ENCODE measurements at places on chromosomes 4 and X.
A peak's percentile ranks its signal among the peaks of the same experiment; 100 is the strongest.

DNA sequence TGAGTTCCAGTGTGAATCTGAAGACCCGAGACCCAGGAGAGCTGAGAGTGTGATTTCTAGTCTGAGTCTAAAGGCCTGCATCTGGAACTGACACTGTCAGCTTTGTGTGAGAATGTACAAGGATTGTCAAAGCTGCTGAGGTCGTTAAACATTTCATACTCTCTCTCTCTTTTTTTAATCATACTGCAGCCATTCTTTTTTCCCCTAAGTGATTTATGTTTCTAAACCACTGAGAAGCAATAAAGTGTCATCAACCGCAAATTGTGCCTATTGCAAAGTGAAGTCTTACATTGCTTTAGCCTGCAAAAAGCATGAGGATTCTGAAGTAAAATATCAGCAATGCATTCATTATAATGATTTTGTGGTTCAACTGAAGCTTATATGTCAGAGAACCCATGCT, 106.0 kb downstream of the ASMT start:
- no peak for DNase-seq

GRCh38 chr4:122930862-122931261, 8.5 kb upstream of the NUDT6 start:
- DNase-seq: no peak

- DNase-seq: no peak
Observed at GRCh38 chr4:130563185-130563888, 1467.4 kb downstream of the C4orf33 start.

DNA sequence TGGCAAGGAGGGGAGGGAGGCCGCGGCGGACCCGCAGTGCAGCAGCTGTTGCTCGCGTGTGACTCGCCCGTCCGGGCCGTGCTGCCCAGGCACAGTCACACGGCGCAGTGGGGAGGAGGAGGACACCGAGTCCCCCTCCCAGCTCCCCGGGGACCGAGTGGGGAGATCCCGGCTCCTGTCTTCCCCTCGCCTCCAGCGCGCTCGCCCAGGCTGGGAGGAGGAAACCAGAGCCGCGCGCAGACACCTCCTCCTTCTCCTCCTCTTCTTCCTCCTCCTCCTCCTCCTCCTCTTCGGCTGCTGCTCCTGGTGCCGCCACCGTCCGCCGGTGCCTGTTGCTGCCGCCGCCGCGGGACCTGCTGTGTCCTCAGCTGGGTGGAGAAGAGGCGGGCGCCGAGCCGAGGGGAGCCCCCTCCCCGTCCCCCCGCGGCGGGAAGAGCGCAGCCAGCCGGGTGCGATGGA, at the start of gene TBC1D1:
TSS of gene TBC1D1 (plus strand) at position 284 of the 459 bp plus-strand sequence. CDS start 11,012 bp downstream, outside the sequence.
- peak; percentile 14 for DNase-seq

DNA sequence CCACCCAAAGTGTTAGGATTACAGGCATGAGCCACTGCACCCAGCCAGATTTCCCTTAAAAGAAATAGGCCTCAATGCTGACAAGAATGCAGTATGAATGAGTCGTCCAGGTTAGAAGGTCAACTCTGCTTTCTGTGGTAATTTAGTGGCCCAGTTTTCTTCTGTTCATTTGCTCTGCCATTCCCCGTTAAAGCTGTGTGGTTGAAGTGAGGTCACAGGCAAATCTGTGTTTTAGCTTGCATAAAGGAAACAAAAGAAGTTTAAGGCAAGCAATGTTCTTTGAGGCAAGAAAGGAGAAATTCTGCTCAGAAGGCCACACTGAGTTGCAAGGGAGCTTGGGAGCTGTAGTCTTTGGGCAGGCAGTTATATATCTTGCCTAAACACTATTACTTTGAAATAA, 176.8 kb downstream of the LARP7 start:
- DNase-seq: no peak

DNA sequence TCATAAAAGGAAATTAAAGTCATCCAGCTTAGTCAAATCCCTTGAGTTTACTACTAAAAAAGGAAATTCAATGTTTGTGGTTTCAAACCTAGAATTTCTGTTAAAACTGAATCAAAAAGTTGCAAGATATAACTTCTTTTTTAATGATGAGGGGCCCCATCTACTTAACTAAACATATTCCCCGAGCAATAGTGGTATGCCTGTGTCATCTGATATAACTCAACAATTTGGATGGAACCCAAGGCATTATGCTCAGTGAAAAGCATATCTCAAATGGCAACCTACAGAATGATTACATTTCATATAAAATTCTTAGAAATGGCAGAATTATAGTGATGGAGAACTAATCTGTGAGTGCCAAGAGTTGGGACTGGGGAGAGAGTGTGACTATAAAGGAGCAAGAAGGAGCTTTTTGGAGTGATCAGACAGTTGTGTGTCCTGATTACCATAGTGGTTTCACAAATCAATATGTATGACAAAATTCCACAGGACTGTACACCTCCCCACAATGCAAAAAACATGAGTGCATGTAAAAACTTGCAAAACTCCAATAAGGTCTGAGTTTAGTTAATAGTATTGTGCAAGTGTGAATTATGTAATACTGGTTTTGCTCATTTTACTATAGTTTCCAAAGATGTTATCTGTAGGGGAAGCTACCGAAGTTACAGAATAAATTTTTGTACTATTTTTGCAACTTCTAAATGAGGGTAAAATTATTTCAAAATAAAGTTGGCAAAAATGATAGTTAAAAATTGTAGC, 323.2 kb downstream of the ARHGAP24 start:
- DNase-seq: no peak

DNA sequence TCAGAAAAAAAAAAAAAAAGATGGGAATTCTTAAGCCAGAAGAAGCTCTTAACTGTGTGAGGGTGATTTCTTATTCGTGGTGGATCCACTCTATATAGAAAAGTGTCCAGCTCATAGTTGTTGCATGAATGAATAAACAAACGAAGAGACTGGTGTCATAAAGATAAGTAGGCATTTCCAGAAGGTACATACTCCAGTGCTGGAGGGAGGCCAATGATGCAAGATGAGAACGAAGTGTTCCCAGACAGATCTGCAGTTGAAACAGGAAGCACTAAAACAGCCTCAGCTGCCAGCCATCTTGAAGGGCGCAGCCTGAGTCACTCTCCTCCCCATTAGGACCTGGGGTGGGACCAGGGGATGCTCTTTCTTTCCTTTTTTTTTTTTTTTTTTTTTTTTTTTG, 47.4 kb upstream of the HOPX start:
- no peak for DNase-seq

DNA sequence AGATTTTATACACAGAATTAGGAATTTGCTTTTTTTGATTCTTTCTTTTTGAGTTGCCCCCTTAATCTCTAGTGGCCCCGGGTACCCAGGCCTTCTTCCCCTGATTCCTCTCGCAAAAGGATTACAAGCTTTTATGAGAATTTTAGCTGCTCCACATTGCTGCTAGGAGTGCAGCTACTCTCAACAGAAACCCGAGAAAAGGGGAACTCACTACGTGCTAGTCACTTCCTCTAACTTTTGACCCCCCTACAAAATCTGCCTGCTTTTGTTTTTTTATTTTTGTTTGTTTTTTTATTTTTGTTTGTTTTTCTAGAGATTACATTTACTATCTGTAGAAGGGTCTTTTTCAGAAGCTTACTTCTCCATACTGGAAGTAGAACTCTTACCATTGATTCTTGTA, 64.1 kb downstream of the ZNF81 start:
- no peak for DNase-seq

DNA sequence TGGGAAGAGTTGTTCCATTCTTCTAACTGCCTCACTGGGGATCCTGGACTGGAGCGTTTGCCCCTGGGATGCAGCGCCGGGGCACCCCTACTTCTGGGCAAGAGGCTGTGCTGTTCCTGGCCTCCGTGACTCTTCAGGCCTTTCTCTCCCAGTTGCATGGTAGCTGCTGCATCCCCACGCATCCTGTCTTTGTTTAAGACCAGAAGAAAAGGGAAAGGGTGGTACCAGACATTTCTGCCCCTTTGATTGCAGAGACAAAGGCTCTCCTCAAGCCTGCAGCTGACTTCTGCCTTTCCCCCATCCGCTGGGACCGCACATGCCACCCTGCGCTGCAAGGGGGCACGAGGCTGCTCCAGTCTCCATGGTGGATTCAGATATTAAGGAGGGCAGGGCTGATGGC, 70.4 kb downstream of the SHROOM2 start:
- no peak for DNase-seq

DNA sequence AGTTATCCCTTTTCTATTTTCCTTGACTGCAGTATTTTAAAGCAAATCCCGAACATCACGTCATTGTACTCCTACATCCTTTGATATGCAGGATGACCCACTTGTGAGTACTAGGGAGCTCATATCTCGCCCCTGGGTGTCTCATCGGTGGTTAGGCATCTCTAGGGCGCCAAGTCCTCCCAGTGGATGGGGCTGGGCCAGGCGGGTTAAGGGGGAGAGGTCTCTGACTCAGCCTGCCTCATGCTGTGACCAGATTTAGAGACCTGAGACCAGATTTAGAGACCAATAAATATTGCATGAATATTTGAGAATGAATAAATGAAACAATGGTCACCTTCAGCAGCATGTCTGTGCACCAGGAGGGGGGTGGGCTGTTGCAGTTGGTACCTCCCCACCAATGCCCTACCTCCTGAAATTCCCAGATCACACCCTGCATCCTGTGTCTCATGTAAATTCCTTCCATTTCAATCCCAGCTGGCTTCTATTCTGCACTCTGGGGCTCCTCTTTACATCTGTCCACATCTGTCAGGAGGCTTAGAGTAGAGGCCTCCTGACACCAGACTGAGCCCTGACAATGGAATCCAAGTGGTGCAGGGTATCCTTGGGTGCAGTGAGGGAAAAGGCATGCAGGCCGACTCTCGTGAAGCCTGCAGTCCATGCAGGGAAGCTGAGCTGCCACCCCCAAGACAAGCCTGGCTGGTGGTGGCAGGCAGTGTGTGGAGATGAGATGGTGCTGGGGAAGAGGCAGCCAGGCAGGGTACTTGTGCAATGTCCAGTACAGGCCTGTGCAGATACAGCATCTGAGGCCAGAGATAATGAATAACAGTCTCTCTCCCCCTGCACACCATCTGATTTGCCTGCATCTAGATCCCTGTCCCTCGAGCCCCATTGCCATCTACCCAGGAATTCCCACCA, 5.2 kb downstream of the APLN start:
- no peak for DNase-seq

DNA sequence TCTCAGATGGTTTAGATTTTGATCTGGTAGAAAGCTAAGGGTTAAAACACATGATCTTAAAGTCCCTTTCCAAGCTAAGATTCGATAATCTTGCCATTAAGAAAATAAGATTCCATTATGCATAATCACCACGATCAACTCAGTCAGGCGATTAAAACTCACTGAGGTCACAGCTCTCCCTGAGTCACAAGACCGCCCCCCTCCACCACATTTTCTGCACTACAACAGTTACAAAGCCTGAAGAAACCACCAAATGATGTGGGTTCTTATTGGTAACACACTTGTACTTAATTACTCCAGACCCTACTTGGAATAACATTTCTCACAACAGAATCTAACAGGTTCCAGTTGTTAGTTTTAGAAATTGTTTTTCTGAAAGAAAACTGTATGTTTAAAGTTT, 62.8 kb downstream of the SH3KBP1 start:
- no peak for DNase-seq

GRCh38 chr4:26815706-26816105, 44.9 kb upstream of the STIM2 start:
- DNase-seq: no peak

- no peak for DNase-seq
Observed at GRCh38 chrX:10769195-10769594, 148.8 kb upstream of the MID1 start.

DNA sequence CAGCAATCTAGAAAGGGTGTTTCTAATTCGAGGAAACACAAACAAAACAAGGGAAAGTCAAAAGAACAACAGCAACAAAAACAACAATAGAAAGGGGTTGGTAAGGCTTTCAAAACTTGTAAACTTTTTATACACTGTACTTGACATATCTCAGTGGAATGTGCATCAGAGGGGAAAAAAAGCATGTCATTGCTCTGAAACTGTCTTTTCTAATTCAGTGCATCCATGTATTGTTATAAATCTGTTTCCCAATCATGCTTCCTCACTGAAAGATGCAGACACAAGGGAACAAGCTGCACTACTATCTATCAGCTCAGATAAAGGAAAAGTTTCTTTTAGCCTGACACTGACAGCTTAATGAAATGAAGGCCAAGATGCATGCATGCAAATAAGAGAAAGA, 44.2 kb upstream of the PCDH18 start:
- DNase-seq: no peak

DNA sequence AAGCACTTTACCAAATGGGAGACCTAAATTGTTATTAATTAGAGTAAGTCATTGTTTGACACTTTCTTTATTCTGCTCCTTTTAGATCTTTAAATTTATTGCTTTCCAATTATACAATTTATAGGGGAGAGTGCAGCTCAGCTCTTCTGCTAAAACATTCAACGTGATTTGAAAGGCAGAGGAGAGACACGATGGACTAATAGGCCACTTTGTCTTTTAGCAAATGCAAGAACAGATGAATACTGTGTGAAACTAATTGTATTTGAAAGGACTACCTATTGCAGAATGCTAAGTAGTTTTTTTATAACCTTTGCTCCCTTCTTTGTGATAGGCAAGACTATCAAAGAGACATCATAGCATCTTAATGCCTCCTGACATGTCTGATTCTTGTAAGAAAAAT, 320.4 kb upstream of the KLF3 start:
- no peak for DNase-seq

- DNase-seq: no peak
Observed at GRCh38 chr4:5749568-5749967, 38.6 kb downstream of the EVC start.

GRCh38 chr4:55121246-55121645, 4.1 kb downstream of the KDR start:
- no peak for DNase-seq

DNA sequence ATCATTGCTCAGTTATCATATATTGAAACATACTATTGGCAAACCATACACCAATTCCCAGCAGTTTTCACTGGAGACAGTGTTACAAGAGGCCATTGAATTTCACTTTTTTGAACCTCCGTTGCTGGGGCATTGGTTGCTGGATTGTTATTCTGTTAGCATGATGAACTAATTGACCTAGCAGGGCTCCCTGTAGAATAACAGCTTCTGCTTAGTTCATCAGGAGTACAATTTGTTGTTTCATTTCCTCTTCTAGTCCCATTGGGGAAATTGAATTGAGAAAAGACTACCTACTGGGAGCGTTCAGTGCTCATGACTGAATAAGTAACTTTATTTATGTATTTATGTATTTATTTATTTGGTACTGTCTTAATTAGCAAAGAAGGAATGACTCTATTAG, 151.6 kb downstream of the SLIT2 start:
- no peak for DNase-seq

GRCh38 chr4:26717332-26717731, 133.4 kb downstream of the TBC1D19 start:
- DNase-seq: no peak

DNA sequence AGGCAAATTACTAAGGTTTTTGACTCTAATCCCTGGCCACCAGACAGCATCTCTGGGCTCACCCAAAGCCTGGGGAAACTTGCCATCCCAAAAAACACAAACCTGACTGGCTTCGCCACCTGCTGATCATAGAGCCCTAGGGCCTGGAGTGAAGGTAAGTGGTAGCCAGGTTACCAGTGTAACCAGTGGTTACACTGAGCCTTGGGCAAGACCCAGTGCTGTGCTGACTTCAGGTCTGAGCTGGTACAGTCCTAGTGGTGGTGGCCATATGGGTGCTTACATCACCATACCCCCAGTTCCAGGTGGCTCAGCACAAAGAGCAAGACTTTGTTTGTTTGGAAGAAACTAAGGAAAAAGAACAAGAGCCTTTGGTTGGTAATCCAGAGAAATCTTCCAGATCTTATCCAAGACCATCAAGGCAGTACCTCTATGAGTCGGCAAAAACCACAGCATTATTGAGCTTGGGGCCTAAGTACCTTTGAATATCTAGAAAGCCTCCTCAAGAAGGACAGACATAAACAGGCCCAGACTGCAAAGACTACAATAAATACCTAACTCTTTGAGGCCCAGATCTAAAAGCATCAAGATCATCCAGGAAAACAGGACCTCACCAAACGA, 13.7 kb downstream of the MED14 start:
- DNase-seq: no peak

All from stimulated activated CD4-positive, alpha-beta T cell treated with anti-CD3 and anti-CD28 coated beads, Interleukin-1b, Interleukin-23, amount 100 ng/mL, for 1 hour (primary cell).